ENCODE measurements at places on chromosomes 6 and 20.
A peak's percentile ranks its signal among the peaks of the same experiment; 100 is the strongest.

DNA sequence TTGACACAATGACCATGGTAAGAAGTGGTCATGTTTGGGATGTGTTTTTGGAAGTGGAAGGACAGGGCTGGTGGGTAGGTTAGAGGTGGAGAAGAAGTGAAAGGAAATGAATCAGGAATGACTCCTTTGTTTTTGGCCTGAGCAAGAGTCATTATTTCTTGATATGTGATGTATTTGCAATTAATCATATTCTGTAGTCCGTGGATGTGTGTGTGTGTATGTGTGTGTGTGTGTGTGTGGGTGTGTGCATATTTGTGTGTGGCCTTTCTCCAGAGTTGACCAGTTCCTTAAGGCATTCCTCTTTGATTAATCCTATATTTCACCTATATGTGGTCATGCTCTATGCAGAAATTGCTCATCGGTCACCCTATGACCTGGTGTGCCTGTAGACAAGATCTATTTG is 130.7 kb downstream of the UTRN start:
- no peak for DNase-seq

DNA sequence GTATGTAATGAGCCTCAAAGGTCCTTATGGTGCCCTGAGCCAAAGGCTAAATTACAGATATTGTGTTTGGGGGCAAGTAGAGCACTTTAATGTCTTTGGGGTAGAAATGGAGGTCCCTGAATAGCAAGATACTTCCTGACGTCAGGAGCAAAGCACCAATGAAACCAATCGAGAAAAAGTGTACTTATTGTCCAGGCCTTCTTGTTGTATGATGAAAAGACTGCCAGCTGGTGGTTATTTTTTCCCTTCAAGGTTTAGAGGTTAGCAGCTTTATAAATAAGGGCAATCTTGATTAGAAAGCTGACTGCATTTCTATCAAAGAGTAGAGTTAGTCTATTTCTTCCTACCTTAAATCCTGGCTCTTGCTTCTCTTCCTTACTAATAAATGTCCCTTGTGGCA is 76.1 kb upstream of the HSF2 start:
- no peak for DNase-seq

DNA sequence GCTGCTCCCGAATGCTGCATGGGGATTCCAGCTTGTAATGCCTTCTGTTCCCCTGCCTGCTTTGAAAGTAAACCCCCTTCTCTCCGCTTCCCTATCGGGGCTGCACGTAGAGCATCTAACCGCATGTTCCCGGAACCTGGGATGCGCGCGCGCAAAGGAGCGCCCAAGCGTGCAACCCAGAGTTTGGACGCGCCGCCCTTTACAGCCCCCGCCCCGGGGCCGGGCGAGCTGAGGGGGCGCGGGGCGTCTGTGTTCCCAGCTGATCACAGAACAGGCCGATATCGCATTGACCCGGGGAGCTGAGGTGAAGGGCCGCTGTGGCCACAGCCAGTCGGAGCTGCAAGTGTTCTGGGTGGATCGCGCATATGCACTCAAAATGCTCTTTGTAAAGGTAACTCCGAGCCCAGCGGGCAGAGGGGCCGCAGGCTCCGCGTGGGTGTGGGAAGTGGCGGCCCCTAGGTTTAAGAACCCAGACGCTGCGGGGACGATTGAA is 1.4 kb downstream of the LAMP5 start:
- DNase-seq, result no peak

GRCh38 chr6:110822249-110822648 is 7.0 kb upstream of the CDK19 start:
- no peak for DNase-seq

GRCh38 chr6:99270826-99271225 is 78.6 kb downstream of the FAXC start:
- no peak for DNase-seq

- no peak for DNase-seq
Measured at GRCh38 chr6:45746046-45746445, 269.6 kb downstream of the CLIC5 start.

GRCh38 chr6:167130008-167130677 is 7.2 kb downstream of the CCR6 start:
- no peak for DNase-seq

- DNase-seq, result no peak
Measured at GRCh38 chr20:36992802-36993334, 41.4 kb upstream of the SAMHD1 start.

- no peak for DNase-seq
Measured at GRCh38 chr6:17432356-17432755, 39.0 kb downstream of the CAP2 start.

DNA sequence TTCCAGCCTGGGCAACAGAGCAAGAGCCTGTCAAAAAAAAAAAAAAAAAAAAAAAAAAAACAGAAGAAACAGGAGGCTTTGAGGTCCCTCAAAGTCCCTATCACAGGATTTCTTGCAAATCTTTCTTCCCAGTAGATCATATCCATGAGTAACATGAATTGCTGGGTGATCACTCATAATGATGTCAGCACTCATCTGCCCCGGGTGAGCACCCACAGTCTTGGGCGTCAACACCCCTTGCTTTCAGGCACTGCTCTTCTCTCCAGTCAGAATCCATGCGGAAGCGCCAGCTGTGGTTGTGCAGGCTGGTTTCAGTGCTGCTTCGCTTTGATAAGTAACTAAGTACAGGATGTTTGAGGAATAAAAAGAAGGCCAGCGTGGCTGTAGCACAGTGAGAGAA is 40.2 kb upstream of the INSM1 start:
- no peak for DNase-seq

DNA sequence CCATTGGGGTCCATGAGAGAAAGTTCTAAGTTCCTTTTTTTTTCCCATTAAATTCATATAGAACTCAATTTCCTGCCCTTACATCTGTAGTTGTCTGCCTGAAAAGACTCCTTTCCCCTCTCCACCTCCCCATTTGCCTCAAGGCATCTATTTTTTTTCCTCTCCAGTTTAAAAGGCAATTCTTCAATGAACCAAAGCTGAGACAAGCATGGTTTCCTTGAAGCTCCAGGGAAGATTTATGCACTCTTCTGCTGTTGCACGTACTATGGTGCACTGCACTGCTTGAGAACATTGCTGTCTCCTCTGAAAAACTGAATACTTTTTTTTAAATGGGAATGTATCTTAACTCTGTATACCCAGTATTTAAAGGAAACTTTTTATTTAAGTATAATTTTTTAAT is 465.2 kb downstream of the CD83 start:
- no peak for DNase-seq

GRCh38 chr6:79468587-79468986 is 68.6 kb downstream of the LCA5 start:
- no peak for DNase-seq

GRCh38 chr6:50264995-50265571 is 215.4 kb upstream of the DEFB112 start:
- DNase-seq, result peak; percentile 42

DNA sequence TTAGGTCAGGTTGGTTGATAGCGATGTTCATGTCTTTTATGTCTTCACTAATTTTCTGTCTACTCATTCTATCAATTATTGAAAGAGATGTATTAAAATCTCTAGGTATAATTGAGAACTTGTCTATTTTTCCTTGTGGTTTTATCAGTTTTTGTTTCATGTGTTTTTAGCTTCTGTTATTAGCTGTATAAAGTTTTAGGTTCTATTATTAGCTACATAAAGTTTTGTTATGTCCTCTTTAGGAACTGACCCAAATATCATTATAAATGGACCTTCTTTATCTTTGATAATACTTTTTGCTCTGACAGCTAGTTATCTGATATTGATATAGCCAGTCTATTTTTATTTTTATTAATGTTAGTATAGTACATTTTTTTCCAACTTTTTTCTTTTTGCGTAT is 92.4 kb upstream of the TMEM170B start:
- DNase-seq, result no peak

- no peak for DNase-seq
Measured at GRCh38 chr6:74199215-74199915, 503.4 kb downstream of the CD109 start.

DNA sequence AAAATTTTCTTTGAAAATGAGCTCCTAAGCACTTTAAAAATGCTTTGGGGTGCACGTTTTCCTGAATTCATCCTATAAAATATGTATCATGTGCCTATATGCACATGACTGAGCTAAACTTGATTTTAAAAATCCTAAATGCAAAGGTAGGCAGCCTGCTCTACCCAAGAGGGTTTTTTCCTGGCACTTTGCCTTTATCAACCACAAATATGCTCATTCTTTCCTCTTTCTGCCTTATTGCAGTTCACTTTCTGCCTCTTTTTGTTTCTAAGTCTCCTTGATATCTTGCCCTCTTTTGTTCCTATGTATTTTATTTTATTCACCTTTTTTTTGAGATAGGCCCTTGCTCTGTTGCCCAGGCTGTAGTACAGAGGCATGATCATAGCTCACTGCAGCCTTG is 229.3 kb downstream of the GRM1 start:
- no peak for DNase-seq

DNA sequence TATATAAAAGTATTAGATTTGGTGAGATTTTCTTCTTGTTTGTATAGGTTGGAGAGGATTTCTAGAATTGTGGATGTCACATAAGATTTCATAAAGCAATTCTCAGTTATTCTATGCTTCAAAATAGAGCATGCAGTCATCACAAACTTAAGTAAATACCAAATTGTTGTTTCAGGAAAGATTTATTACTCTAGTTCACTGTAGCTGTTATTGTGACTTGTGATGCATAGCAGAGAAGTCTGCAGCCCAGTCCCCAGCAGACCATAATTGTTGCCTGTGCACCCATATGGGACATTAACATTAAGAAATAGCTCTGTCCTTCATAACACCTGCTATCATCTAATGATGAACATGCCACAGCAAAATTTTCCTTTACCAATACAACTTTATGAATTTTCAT is 228.0 kb upstream of the FAM83B start:
- DNase-seq, result no peak

DNA sequence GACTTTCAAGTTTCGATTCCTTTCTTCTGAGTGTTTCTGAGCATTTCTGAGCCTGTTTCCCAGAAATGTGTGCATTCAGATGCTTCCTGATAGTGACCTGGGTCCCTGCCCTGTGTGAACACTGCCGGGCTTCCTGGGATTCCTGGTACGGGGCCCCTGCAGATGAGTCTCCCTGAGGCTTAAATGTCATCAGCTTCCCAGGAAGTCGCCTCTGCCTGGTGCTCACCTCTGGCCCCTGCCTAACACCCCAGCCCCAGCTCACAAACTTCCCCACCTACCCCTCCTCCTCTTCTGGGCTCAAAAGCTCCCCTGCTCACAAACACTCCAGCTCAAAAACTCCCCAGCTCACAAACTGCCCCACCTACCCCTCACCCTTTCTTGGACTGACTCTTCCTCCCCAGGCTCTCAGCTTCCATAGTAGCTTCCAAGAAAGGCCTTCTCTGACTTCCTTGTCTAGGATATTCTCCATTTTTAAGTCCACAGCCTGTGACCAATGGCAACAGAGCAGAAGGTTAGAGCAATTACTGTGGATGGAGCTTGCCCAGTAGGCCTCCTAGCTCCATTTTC is 42.0 kb downstream of the TGM2 start:
- peak; percentile 95 for DNase-seq

- no peak for DNase-seq
Measured at GRCh38 chr6:5490501-5491069, 229.3 kb downstream of the FARS2 start.

- peak; percentile 46 for DNase-seq
Measured at GRCh38 chr6:89111933-89112332, 5.9 kb downstream of the SRSF12 start.

DNA sequence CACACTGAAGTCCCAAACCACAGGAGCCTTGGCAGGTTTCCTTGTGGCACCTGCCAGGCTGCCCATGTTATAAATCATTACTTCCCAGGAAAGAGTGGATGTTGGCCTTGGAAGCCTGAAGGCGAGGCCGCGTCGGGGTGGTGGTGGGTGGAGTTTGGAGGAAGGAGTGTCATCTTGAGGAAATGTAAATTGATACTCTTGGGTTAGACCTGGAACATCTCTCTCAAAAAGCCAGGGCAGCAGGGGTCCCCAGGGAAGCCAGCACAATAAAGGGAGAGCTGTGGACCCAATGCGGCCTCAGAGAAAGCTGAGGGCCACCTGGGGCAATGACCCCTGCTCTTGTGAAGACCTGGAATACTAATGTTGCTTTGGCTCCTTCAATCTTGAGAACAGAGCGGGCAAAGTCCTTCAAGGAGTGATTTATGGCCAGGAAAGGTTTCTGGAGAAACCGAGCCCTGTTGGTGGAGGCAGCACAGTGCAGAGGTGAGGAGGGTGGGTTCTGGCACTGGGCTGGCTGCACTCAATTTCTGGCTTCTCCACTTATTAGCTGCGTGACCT is 26.3 kb upstream of the TRAF3IP2 start:
- no peak for DNase-seq

GRCh38 chr20:44666066-44666465 is 14.6 kb upstream of the ADA start:
- DNase-seq, result no peak

GRCh38 chr6:128161839-128162238 is 261.0 kb upstream of the THEMIS start:
- no peak for DNase-seq

DNA sequence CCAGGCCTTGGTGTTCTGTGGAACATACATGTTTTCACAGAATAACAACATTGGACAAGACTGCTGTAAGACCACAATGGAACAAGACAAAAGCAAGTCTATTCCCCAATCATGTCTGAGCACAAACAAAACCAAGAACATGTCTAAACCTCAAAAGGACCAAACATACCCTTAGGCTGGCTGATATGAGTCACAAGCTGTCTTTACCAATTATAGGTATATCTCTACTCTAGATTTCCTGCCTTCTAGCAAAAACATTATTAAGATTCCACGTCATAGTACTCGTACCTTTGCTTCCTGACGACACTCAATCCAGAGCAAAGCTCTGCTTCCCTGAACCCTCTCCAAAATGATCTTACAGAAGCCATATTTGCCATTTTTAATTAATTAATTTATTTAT is 15.4 kb upstream of the L3MBTL1 start:
- DNase-seq, result peak; percentile 86

Data from trophoblast cell (in vitro differentiated cells and primary cell).